ENCODE measurements at places on chromosomes 5 and 9.

DNA sequence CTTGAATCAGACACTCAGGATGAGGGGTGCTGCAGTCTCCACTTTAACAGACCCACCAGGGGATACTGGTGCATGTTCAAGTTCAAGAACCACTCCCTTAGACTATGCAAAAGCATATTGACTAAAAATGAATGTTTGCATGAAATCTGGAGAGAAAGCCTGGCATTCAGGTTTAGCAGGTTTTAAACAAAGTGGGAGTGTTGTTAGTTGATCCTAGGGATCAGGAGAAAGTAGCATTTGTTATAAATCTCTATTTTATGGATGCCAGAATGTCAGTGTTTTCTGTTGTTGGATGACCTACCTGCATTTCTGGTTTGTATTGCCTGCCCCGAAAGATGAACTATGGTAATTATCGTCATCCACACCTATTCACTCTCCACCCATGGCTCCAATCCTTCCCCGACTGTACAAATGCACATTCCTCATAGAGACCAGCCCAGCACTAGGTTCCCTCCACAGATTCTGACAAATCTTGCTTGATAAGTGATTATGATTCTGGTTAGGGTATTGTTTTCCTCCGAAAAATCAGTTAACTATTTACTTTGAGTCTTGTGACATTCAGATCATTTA, 17.2 kb downstream of the TMEM252 start:
- no peak for DNase-seq

- peak; percentile 67 for DNase-seq
Observed at GRCh38 chr9:100595391-100596199, 17.7 kb downstream of the CAVIN4 start.

DNA sequence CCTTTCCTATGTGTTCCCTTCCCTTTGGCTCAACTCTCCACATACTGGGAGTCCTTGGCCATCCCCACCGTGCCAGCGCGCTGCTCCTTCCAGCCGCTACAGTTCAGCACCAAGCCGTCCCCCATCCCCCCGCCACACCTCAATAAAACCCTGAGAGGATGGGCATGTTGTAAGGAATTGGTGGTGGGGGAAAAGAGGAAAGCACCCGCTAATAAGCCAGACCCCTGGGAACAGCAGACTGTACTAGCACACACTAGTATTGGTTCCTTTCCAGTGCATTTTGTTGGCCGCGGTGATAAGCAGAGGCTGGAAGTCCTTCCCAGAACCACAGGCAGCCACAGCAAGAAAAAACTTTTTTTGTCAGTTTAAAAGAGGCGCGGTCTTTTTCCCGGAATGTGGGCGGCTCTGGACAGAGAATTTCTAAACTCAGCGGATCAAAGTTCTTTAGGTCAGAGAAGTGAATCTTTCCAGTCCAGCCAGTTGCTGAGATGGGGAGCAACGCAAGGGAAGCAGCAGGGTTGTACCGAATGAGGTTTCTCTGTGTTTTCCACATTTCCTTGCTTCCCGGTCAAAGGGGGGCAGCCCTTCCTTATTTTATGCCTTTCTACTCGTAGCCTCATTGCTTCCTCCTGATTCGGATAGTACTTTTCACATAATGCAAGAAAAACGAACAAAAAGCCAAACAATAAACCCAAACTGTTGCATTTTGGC, 2.1 kb downstream of the CHSY3 start:
- DNase-seq, result no peak

GRCh38 chr9:5552301-5552700, 42.0 kb downstream of the PDCD1LG2 start:
- DNase-seq, result no peak

DNA sequence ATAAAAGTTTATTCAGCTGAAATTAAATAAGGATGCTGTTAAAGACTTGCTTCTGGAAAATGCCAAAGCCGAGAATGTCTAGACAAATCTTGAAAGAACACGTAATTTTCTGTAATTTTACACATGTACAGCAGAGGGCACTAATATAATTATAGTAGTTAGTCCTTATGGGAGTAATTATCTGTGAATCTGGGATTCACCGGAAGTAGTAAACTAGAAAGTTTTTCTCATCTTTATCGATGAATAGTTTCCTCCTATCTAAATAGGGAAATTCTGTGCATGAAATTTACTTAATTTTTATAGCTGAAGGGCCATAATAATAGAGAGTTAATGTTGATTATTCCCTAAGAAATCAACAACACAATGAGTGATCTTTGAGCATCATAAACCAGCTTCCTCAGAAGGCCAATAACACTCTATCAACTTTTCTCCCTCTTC, 18.4 kb upstream of the CNTLN start:
- DNase-seq, result no peak

GRCh38 chr5:52947208-52947607, 41.9 kb upstream of the ITGA2 start:
- DNase-seq, result no peak

DNA sequence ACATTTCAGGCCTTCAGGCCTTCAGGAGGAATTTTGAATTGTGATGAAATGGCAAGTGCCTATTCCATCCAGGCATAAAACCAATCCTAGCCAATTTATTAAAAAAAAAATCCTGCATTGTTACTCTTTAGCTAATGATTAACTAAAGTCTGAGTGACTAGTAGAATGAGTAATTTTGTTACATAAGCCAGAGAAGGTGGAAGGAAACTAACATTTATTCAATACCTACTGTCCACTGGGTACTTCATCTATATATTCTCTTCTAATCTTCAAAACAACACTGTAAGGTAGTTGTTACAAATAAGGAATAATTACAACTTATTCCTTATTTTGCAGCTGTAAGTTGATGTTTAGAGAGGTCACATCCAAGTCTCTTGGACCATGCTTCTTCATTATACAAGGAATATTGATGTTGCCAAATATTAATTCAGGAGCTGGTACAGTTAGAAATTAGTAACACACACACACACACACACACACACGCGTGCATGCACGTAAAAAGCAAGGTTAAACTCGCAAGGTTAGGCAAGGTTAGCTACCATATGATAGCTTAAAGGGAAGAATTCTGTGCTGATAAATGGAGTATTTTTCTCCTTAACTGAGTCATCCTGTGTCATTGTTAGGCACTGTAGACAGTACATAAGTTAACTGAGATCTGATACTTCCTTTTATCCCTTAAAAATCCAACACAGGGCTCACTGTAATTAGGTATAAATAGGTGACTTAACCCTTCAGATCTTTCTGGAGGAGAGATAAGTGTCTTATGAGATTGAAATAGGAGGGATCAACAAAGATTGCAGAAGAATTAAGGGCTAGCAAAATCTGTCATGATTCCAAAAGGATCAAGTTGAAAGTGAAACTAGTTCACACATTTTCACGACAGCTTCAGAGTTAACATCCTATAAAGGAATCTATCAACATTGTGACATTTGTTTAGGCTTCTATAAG, 596.9 kb downstream of the PDE4D start:
- DNase-seq, result no peak

GRCh38 chr5:181261320-181262049, 542 bp upstream of the TRIM52 start:
- DNase-seq, result no peak

DNA sequence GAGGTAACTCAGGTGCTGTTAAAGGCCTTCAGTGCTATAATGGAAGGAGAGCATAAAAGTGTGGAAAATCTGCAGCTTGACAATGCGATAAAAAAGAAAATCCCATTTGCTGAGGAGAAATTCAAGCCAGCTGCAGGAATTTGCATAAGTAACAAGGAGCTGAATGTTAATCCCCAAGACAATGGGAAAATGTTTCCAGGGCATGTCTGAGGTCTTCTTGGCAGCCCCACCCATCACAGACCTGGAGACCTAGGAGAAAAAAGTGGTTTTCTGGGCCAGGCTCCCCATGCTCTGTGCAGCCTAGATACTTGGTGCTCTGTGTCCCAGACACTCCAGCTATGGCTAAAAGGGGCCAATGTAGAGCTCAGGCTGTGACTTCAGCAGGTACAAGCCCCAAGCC, 1159.6 kb downstream of the CDH18 start:
- DNase-seq, result no peak

GRCh38 chr5:171580502-171581265, 161.2 kb downstream of the FGF18 start:
- no peak for DNase-seq

DNA sequence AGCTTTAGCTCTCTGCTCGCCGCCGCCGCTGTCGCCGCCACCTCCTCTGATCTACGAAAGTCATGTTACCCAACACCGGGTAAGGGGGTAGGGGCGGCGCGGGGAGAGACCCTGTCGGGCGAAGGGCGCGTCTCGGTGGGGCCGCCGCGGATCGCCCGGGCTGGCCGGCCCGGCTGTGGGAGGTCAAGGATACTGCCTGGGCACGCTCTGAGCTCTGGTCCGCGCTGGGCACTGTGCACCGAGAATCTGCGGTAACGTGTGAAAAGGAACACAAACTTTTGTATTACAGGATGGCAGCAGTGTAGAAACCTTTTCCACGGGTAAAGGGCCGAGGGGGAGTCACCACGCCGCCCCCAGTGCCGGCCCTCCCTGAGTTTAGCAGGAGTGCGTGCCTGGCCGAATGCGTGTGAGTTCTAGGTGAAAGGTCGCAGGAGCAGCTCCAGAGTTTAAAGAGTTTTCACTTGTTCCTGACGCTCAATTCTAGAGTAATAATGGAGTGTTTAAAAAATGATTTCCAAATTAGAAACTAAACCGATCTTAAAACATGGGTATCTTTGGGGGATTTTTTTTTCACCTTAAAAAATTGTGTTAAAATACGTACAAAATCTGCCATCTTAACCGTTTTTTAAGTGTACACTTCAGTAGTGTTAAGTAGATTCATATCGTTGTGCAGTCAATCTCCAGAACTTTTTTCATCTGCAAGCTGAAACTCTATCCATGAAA, at the start of gene HSDL2:
Gene HSDL2 (plus strand): TSS at position 7 of the 723 bp plus-strand sequence. CDS start 56 bp downstream, at position 63.
- DNase-seq, result no peak

DNA sequence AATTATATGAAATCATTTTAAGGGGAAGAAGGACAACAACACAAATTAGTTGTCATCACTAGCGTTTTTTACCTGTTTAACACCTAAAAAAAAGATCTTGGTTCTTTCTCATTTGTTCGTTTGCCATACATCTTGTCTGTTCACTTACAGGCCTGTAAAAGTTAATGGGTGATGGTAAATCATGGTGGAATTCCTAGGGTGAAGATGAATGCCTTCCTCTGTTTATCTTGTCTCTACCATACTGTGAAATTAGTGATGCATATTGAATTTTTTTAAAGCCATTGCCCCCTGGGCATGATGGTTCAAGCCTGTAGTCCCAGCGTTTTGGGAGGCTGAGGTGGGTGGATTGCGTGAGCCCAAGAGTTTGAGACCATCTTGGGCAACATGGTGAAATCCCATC, 46.6 kb downstream of the LRRTM2 start:
- DNase-seq, result no peak

DNA sequence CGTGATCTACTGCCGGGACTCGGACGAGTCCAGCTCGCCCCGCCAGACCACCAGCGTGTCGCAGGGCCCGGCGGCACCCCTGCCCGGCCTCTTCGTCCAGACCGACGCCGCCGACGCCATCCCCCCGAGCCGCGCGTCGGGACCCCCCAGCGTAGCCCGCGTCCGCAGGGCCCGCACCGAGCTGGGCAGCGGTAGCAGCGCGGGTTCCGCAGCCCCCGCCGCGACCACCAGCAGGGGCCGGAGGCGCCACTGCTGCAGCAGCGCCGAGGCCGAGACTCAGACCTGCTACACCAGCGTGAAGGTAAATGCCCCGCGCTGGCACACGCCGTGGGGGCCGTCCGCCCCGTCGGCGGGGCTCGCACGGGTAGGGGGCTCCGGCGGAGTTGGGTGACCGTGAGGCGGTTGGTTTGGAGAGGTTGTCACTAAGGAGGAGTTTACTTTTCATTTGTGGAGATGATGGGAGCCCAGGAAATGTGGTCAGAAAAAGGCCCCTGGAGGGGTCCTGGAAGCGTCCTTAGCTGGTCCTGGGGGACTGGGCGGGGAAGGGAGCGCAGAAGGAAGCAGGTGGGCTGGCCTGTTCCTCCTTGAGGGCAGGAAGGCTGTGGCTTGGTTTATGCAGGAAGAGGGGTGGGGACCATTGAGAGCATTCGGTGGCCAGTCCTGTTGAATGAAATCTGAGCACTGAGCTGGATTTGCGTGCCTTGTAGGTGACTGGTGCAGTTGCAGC, 647 bp downstream of the PDE8B start:
- no peak for DNase-seq

GRCh38 chr9:126695701-126696400, 82.1 kb downstream of the LMX1B start:
- DNase-seq, result no peak

- peak; percentile 65 for DNase-seq
Observed at GRCh38 chr9:89477811-89478630, 19.9 kb downstream of the SEMA4D start.

DNA sequence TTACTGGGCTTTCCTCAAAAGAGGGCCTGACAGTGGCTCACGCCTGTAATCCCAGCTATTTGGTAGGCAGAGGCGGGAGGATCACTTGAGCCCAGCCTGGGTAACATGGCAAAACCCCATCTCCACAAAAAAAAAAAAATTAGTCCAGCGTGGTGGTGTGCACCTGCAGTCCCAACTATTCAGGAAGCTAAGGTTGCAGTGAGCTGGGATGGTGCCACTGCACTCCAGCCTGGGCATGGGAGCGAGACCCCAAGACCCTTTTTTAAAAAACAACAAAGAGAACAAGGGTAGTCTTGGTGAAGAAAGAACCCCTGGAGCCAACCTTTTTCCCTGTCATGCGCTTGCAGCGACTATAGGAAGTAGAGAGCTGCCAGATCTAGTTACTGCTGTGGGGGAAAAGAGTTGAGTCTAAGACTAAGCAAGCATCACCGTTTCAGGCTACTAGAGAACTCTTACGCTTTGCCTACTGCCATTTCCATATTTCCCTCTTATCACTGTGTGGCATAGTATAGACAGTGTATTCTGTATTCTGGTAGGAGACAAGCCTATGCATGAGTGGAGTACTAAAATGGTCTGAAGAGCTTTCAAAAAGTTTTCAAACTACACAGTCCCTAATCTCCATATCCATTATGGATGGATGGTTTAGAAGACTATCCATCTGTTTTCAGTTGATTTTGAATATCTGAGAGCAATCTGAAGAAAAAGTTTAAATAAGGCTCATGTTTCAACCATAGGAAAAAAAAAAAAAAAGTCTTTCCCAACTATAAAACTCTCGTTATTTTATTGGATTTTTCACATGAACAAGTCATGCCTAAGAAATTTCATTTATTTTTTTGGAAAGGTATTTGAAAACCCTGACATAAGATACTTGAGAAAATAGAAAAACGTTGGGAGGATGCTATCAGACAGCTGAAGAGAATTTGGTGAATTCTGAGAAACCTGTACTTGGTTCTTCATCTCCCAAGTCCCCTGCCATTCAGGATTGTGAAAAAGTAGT, 2.6 kb downstream of the C9orf40 start:
- DNase-seq, result no peak

GRCh38 chr5:169222934-169223594, 77.9 kb downstream of the SLIT3 start:
- DNase-seq, result no peak

DNA sequence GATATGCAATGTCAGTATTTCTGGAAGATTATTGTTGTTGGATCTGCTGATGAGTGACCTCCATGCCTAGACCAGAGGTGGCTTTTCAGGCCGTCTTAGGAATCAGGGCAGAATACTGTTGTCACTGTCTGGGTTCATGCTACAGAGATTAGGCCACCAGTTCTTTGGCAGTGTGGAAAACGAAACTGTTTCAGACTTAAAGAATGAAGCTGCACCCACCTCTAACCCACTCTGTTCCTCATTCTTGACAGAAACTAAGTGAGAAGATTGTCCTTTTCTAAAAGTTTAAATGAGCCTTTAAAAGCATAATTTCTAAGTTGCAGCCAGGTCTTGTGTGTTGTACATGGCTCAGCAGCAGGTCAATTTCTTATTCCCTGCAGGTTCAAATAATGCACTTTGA, 444.3 kb downstream of the ENC1 start:
- DNase-seq, result no peak

Measured in glomerular endothelial cell (primary cell).